ENCODE measurements at places on chromosomes 7 and 10.

- no peak for DNase-seq
These were observed 2.2 kb downstream of the FGFR2 start for GRCh38 chr10:121595806-121596688.

DNA sequence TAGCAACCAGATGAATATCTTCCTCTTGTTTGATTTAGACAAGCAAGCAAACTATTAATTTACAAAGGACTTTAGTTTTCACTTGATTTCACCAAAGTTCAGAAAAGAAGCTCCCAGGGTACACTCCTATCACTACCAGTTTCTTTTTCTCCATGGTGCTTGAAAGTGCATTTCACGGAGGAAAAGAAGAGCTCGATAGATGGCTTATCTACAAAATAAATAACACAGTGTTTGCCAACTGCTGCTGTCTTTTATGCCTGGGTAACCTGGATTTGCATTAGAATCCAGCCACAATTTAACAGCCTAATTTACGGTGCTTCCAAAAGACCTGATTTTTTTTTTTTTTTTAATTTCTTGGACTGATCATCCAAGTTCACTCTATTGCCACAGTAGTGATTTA is 275.7 kb downstream of the GPR37 start:
- DNase-seq, result no peak

DNA sequence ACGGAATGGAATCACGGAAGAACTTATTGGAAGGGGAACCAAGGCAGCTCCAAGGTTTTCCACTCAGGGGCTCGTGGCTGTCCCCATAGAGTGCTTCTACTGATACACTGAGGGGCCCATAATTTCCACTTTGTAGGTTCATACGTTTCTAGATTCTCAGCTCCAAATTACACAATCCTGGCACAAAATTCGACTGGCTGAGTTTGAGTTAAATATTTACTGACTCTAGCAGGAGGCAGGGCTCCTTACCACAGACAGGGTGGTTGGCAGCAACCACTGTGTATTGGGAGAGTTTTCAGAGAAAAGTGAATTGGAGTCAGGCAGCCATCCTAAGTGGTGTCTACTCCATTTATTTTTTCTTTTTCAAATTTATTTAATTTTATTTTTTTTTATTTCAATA is 55.4 kb upstream of the SEC61G start:
- no peak for DNase-seq

GRCh38 chr10:28312572-28312971 is 9.7 kb upstream of the MPP7 start:
- no peak for DNase-seq

GRCh38 chr7:24192053-24192452 is 91.9 kb upstream of the NPY start:
- DNase-seq, result no peak

GRCh38 chr10:114261076-114261475 is 22.0 kb downstream of the VWA2 start:
- no peak for DNase-seq

DNA sequence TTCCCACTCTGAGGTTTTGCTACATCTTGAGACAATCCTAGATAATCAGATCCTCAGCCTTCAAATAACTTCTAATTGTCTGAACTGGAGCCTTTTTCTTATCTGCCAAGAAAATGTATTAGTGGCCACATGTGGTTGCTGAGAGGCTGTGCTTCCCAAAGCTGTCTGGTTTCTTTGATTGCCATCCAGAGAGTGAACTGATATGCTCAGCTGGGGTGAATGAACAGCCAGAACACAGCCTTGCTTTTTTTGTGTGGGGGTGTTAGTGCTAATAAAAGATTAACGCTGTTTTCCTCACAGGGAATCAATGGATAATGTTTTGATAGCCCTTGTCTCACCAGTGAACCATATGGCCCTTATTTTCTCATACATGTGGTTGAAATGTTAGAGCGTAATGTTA is 66.9 kb downstream of the BBS9 start:
- DNase-seq, result no peak

- no peak for DNase-seq
These were observed 220.0 kb downstream of the LRMDA start for GRCh38 chr10:75651417-75651816.

DNA sequence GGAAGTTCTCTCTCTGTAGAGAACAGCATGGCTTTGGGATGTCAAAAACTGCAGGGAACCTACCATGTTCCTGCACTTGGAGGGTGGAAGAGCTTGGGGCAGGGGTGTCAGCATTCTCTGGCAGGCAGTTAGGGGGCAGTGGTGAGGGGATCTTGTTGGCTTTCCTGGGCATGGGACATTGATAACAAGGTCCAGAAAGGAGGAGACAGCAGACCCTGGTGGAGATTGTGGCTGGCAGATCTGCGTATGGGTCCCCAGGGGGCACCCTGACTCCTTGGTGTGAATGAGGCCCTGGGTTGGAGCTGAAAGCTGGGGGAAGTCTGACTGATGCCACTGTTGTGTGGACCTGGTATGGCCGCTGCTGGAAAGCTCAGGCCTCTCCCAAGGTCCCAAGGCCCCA is 22.9 kb upstream of the CAMK2B start:
- peak; percentile 45 for DNase-seq

DNA sequence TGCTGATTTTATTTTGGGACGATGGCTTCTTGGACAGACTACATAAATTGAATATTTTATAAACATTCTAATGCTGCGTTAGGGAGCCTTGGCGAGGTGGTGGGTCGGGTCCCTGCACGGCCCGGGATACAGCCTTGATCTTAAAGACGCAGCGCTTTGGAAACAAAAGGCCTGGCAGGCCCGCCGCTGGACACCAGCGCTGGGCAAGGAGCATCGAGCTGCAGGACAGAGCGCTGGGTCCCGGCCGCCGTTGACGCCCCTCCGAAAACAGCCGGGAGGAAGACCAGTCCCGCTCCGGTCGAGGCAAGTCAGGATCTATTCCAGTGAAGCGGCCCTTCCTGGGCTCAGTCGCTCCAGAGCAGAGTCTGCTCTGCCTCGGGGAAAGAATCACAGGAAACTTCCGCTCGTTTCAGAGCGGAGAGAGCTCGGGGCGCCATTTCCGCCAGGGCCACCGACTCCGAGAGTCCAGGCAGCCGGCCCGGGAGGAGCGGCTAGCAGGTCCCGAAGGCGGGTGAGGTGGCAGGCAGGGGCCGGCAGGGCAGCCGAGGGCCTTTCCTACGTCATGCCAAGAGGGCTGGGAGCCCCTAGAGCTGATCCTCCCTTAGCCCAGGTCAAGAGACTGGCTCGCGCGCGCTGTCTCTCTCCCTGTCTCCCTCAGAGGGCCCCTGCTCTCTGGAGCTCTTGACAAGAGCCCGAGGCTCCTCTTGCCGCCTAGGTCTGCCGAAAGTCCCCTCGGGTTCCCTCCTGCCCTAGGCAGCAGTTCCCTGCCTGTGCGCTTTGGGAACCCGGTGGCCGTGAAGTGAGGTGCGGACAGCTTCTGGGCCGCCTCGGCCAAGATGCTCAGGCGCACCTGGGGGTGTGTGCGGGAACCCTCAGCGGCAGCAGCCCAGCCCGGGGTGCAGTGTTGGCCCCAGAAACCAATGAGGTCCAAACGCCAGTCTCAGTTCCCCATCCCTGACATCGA is 1.4 kb upstream of the DRGX start:
- DNase-seq, result no peak

GRCh38 chr10:44801383-44802327 is 109.5 kb upstream of the TMEM72 start:
- DNase-seq, result no peak

GRCh38 chr10:95550073-95550672 is 11.0 kb downstream of the SORBS1 start:
- DNase-seq, result no peak

DNA sequence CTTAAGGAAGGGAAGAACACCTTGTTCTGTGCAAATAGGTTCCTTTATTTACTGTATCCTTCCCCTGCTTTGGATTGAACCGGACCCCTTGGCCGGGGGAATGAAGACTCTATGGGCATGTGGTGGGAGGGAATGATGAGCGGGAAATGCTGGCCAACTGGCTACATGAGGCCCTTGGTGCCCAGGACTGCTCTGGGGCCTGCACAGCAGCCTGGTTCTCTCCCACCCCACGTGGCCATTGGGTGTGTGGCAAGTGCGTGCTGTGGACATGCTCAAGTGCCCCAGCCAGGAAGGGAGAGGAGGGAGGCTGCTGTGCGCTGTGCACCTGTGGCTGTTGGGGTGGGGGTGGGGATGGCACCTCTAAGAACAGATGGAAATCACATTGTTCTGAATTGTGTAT is 917.0 kb upstream of the GHITM start:
- DNase-seq, result no peak

DNA sequence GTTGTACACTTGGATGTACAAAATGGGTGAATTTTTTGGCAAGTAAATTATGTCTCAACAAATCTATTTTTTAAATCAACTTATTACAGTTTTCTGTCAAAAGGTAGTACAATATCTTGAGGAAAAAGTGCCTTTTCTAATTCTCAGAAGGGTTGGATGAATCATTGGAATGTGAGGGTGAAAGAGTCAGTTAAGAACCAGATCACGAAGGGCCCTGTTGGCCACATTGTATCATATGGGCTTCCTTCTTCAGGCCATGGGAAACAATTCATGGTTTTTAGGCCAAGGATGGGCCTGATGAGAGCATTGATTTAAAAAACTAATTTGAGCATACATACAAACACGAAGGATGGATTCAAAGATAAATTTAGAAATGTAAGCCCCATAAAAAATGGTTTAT is 503.7 kb downstream of the TNS3 start:
- DNase-seq, result no peak

- no peak for DNase-seq
These were observed 18.5 kb upstream of the EVX1 start for GRCh38 chr7:27223941-27224575.

GRCh38 chr7:47635091-47636080 is 53.5 kb upstream of the TNS3 start:
- no peak for DNase-seq

DNA sequence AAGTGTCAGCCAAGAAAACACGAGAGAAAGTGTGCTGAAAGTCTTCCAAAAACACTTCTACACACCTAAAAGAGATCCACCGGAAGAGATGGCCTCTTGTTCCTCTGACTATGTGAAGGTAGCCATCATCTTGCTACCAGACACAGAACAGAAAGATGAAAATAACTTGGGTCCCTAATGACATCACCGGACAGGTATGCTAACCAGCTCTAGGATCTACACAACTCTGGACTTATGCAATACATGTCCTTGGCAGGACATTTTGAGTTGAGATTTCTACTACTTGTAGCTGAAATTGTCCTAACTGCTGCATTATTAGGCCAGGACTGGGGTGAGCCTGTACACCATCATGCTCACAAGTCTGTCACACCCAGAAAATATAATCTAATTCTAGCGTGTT is 358.7 kb downstream of the ELMO1 start:
- no peak for DNase-seq

DNA sequence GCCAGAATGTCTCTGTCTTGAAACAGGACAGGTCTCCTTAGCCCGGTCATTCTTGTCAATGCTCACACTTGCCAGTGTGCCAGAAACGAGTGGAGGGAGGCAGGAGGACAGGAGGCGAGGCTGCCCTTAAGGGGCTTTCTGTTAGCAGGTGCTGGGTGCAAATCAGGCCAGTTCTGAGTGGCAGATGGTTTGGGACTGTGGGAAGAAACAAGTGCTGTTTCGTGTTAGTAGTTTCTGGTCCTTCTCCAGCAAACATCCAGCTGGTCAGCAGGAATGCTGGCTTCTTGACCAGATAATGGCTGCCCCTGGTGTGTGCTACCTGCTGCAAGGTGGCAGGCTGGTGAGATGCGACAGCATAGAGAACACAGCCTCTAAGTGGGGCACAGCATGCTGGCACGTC is 8.2 kb upstream of the NDUFB2 start:
- DNase-seq, result no peak

DNA sequence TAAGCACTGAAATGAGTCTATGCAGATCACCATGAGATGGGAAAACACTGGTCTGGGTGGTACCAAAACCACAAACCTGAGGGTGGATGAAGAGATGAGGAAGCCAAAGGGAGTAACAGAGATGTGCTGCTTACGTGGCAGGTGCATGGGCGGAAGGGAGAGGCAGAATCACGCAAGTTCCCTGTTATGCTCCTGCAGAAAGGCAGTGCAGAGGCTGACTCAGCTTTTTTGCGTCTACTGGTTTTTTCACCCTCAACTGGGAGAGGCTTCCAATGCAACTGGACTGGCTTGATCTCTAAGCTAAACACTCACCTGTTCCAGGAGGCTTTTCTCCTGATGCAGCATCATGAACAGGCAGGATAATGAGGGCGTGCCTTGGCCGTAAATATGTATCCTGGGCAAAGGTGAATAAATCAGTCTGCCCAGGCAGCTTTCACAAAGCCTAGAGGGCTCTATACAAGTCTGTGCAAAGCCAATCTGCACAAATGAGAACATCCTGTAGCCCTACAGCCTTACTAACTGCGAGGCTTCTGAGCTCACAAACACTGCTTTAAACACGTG is 95.4 kb upstream of the AFAP1L2 start:
- peak; percentile 22 for DNase-seq

DNA sequence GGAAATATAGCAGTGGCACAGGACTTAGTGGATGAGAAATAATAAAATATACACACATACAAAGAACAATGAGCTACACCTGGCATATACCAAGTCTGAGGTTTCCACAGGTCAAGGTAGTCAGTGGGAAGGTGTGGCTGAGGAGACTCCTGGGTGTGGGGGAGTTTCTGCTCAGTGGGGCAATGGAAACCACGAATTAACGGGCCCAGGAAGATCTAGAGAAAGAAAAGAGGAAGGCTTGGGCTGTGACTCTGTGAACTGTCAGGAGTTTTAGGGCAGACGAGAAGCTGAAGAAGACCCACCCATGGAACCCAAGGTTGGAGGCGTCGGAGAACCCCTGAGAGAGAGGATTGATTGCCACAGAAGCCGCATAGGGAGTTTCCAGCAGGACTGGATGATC is 196.5 kb downstream of the HERPUD2 start:
- no peak for DNase-seq

GRCh38 chr7:3028071-3028757 is 15.5 kb downstream of the CARD11 start:
- no peak for DNase-seq

- no peak for DNase-seq
These were observed 8.2 kb upstream of the NPFFR1 start for GRCh38 chr10:70292004-70292403.

- DNase-seq, result no peak
These were observed 31.8 kb downstream of the WDR86 start for GRCh38 chr7:151378011-151378410.

GRCh38 chr10:82934429-82934828 is 1059.4 kb downstream of the NRG3 start:
- no peak for DNase-seq

DNA sequence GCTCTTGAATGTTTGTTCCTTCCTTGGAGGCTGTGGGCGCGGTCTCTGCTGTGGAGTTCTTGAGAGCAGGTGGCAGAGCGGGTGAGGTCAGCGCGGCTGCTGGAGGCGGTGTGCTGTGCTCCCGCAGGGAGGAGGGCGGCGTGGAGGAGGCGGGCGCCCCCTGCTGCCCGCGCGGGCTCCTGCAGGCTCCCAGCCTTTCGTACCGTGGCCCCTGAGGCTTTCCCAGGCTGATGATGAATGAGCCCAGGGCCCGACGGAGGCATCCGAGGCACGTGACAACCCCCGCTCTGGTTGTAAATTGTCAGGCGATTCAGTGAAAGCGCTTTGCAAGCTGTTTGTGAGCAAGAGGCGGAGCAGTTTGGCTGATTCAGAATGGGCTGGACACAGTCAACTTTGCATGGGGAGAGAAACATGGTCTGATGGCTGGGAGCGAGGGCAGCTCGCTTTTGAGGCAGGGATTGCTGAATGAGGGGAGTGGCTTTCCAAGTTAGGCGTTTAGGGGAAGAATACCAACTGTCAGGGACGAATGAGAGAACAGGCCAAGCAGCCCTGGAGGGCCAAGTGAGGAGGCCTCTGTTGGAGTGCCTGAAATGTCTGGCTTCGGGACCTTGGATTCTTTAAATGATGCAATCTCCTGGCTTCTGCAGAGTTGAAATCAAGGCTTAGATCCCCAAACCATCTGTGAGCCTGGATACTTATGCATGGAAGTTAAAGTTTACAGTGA is 46.6 kb downstream of the CDHR3 start:
- DNase-seq, result peak; percentile 82

Measured in GM20000 (cell line).